Dermis microvascular lymphatic vessel endothelial cell (primary cell): ENCODE measurements at places on chromosomes 11 and 22. TPM values are rescaled to one million over a fixed set of nuclear protein-coding genes. Genes with fewer than 3 reads are reported as not detected.

The NFRKB gene
- total RNA-seq: 11.4 and 18.2 TPM in 2 replicates

The HBG1 gene
- not detected in 2 replicates for total RNA-seq

The LRRC56 gene
- 0.26 and 0.51 TPM in 2 replicates for total RNA-seq

The APOA5 gene
- total RNA-seq: not detected in 2 replicates

The PRRG4 gene
- total RNA-seq: 0.64 and 1.9 TPM in 2 replicates

The MMP7 gene
- 0.90 and 2.1 TPM in 2 replicates for total RNA-seq

The OR8D4 gene
- total RNA-seq: not detected in 2 replicates

The PRR5L gene
- total RNA-seq: 5.1 and 5.4 TPM in 2 replicates

GRCh38 chr11:36388071-36388470 lies 92.0 kb downstream of the PRR5L start:
- no peak for DNase-seq

GRCh38 chr11:17812091-17812864 lies 77.7 kb downstream of the KCNC1 start:
- no peak for DNase-seq

DNA sequence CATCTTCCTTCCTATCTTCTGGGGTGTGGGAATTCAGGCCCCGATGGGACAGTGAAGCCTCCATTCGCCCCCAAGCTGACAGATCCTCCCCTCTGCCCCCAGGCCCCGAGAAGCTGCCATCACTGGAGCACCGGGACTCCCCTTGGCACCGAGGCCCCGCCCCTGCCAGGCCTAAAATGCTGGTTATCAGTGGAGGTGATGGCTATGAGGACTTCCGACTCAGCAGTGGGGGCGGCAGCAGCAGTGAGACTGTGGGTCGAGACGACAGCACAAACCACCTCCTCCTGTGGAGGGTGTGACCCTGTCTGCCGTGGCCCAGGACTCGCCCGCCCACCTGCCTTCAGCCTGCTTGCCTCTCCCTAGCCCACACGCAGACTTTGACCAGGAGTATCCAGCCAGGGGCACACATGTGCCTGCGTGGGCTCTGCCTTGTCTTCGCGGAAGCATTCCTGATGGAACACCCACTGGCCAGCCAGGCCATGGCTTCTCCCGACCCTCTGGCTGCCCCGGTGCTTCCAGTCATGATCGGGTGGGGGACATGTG lies 8.6 kb upstream of the RELT start:
- no peak for DNase-seq

- no peak for DNase-seq
Observed at GRCh38 chr11:121113611-121114010, 12.6 kb downstream of the TECTA start.

GRCh38 chr11:18527512-18527911 lies 770 bp upstream of the TSG101 start:
- DNase-seq: peak; percentile 41

DNA sequence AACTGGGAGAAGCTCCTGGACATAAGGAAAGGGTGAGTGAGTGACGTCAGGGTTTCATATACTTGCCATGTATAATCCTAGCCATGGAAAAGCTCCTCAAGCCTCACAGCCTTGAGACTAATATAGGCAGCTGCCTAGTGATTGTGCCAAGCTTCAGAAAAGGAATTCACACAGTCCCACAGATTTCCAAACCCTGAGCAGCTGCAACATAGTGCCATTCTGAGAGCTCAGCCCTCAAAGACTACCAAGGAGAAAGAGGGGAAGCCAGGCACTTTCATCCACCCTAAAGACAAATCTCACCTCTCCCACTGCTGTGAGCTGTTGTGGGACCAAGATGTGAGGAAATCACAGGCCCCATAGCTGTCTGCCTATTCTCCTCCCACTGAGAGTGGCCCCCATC lies 707.9 kb upstream of the ANO5 start:
- no peak for DNase-seq

DNA sequence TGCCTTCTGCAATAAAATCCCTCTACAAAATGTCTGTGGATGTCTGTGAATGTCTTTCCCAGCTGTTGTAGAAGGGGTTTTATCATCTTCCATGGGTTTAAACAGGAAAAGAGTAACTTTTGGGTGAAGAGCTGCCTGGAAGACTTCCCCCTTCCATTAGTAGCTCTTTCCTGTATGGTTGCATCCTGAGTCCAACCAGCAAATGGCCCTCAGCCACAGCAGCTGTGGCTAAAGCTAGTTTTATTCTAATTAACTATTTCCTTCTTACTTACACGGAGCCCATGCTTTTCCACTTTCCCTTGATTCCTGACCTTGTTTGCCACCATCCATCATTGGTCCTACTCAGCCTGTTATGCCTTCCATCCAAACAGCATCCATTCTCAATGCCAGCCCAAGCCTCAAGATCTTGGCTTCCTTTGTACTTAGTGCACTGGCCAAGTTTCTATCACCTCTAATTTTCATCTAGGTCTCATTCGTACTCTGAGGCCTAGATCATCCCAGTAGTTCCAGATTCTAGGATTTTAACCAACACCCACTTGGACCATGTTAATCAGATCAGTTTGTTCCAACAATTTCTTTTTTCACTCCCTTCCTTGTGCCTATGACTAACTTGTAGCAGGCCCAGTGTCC lies 41.5 kb upstream of the CADM1 start:
- no peak for DNase-seq

GRCh38 chr22:46484861-46485595 lies 52.4 kb downstream of the CELSR1 start:
- no peak for DNase-seq

GRCh38 chr22:28703436-28703835 lies 23.8 kb upstream of the TTC28 start:
- DNase-seq: no peak

- no peak for DNase-seq
Observed at GRCh38 chr11:109972181-109972715, 120.9 kb upstream of the ZC3H12C start.

GRCh38 chr11:117202386-117203068 lies 3.4 kb downstream of the TAGLN start:
- no peak for DNase-seq

- DNase-seq: no peak
Observed at GRCh38 chr22:35315141-35315854, 15.6 kb downstream of the TOM1 start.

DNA sequence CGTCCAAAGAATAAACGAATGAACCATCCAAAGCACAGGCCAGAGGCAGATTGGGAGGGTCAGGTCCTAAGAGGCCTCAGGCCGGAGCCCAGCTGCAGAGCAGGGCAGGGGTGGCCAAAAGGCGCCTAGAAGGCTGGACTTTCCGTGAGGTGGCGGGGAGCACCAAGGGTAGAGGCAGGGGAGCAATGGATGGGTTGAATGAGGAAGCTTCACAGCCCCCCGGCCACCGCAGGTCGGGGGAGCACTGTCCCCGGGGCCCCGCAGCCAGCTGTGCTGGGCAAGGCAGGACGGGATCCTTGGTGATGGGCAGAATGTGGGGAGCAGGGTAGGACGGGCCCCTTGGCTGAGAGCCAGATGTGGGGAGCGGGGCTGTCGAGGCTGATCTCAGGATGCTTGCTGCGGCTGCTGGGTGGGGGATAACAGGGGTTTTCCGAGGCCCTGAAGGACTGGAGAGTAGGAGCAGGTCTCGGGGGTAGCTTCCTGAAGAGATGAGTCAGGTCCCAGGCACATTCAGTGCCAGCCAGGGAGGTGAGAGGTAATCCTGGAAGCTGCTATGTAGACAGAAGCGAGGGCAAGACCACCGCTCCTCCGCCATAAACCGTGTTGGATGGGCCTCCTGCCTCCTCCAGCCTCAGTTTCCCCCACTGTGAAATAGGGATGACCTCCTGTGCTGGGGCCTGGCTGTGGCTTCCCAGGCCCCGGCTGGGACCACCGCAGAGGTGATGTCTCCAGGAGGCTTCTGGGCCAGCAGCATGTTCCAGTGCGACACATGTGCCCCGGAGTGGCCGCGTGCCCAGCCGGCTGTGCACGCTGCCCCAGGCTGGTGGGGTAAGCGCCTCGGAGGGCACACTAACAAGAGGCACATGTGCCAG lies 34.6 kb upstream of the KCNQ1OT1 start:
- no peak for DNase-seq

DNA sequence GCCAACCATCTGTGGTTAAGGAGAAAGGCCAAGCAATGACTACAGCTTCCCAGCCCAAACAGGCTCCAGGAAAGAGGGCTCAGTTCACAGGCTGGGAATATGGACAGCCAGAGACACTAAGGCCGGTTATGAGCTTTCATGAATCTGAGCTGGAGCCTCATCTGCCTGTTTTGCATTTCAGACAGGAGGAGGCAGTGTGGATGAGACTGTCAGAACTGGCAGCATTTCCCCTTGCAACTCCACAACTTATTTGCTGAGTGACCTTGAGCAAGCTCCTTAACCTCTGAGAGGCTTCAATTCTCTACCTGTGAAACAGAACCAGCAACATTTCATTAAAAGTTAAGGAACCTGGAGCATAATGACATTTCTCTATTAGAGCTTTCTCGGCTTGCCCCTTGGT lies 264.0 kb downstream of the ETS1 start:
- no peak for DNase-seq

GRCh38 chr11:12017865-12018453 lies 9.5 kb upstream of the DKK3 start:
- peak; percentile 71 for DNase-seq

DNA sequence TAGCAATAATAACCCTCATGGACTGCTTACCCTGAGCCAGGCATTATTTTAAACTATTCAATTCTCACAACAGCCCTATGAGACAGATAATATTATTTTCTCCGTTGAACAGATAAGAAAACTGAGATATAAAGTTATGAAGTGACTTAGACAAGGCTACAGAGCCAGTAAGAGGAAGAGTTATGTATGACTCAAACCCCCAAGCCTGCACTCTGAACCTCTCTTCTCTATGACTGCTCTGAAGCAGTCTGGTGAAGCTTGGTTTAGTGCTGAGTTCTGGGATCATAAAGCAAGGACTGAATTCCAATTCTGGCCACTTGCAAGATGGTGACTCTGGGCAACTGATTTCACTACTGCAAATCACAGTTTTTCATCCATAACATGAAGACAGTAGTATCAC lies 34.5 kb downstream of the TNKS1BP1 start:
- DNase-seq: no peak

GRCh38 chr11:79129702-79130101 lies 311.1 kb downstream of the TENM4 start:
- DNase-seq: no peak
